ENCODE measurements at places on chromosomes 2 and 18.

GRCh38 chr2:9703085-9703678 is 72.4 kb upstream of the YWHAQ start:
- peak; percentile 67 for DNase-seq

- no peak for DNase-seq
Measured at GRCh38 chr2:1340141-1340512, 73.1 kb upstream of the TPO start.

GRCh38 chr18:38243291-38243690 is 677.7 kb upstream of the CELF4 start:
- no peak for DNase-seq

DNA sequence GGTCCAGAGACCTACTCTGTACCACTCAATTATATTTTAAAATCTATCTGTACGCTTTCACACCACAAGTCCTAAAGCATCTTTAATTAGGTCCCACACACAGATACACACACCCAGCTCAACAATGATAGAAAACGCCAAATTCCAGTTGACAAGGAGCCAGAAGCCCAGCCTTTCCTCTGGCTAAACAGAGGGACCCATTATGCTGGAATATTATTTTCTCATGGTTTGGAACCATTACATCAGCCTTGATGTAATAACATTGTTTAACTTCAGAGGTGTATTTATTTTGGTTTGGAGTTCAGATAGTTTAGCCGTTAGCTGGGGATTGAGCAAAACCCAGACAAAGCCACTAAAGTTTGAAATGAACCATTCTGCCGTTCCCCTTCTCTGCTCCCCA is 14.0 kb upstream of the INHBB start:
- DNase-seq, result no peak

DNA sequence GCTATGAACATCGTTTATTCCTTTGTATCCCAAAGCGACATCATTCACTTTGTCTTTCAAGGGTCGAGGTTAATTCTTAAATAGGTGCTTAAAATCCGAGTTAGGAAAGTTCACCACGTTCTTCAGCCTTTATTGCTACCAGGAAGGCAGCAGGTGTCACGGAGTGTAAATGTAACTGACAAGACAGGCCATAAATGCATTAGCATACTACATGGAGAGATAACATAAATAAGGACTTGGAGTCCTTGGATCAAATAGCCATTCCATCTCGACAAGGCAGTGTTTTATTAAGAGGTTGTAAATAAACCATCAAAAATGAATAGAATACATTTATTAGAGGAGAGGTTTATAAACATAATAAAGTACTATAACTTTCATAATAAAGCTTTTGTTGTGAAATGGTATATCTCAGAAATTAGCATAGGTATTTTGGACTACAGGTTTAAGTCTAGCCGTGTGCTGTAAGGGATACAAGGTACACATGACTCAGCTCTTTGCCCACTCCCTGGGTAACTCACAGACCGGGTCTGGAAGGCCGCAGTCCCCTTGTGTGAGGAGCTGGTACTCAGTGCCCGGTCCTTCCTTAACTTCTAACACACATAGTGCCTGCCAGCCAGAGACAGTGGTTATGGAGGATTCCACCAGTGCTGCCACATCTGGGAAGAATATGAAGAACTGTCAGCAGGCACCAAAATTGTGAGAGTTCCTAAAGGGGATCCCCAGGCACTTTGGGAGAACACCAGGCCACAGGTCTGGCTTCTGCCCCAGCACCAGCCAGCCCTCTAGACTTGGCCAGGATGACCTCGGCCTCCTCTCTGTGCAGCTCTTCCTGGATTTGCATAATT is 29.4 kb downstream of the CAPN13 start:
- DNase-seq, result no peak

GRCh38 chr18:61702007-61702406 is 190.8 kb downstream of the RNF152 start:
- no peak for DNase-seq

DNA sequence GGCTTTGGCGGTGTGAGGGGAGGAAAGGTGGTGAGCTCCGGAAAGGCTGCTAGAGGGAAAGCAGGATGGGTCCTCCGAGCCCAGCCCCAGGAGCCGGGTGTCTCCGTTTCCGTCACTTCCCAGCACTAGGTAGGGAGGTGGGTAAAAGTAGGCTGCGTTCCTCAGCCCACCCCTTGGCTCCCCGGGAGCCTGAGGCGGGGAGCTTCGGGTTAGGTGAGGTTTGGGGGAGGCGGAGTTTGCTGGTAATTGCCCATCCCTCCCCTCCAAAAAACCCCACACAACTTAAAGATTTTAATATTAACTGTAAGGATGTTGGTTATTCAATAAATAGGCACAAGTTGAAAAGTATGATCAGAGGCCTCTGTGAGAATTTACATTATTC is 552 bp upstream of the ATF2 start:
- no peak for DNase-seq

DNA sequence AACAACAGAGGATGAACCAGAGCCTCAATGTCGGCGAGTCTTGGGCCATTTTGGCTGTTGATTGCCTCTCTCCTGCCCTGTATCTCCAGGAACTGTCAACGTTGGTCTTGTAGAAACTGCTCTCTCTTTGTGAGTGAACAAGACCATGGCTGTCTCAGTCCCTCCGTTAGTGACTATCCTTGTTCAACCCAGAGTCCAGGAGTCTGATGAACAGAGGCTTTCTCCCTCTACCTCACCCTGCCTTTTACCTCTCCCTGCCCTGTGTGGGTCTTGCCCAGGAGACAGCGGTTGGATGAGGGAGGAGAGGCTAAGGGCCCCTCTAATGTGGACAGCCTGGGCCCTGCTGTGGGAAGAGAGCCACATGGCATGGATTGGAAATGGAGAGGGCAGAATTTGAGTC is 32.8 kb downstream of the INPP4A start:
- no peak for DNase-seq

DNA sequence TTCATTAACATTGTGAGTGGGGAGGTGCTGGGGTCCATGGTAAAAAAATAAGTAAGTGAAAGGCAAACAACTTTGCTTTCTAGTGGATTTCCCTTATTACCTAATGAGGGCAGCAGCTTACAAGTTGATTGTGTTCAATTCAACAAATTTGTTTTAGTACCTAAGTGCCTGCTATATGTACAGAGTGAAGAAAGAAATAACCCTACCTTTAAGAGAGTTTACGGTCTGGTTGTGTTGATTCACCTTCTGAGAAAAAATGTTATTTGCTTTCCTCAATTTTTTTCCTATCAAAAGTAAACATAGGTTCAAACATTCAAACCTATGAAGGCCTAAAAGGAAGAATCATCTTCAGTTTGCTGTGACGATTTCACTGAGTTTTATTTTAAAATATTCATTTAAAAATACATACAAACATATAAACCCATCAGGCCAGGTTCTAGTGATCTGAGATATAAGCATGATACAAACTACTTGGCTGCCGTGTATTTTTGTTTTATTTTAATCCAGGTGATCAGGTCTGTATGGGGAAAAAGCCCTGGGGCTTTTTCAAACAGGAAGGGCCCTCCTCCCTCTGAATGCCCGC is 1.5 kb upstream of the SPTBN1 start:
- no peak for DNase-seq

- DNase-seq, result no peak
Measured at GRCh38 chr2:53438692-53439091, 328.9 kb upstream of the CHAC2 start.

DNA sequence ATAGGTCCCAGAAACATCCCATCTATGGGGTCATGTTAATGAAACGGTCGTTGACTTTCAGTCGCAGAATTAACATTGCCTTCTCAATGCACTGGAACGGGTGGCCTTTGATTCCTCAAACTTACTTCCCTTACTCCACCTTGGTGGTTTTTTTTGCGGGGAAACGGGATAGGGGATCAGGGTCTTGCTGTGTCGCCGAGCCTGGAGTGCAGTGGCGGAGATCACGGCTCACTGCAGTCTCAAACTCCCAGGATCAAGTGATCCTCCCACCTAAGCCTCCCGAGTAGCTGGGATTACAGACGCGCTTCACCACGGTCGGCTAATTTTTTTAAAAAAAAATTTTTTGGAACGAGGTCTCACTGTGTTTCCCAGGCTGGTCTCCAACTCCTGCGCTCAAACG is 754 bp downstream of the ATG16L1 start:
- no peak for DNase-seq

DNA sequence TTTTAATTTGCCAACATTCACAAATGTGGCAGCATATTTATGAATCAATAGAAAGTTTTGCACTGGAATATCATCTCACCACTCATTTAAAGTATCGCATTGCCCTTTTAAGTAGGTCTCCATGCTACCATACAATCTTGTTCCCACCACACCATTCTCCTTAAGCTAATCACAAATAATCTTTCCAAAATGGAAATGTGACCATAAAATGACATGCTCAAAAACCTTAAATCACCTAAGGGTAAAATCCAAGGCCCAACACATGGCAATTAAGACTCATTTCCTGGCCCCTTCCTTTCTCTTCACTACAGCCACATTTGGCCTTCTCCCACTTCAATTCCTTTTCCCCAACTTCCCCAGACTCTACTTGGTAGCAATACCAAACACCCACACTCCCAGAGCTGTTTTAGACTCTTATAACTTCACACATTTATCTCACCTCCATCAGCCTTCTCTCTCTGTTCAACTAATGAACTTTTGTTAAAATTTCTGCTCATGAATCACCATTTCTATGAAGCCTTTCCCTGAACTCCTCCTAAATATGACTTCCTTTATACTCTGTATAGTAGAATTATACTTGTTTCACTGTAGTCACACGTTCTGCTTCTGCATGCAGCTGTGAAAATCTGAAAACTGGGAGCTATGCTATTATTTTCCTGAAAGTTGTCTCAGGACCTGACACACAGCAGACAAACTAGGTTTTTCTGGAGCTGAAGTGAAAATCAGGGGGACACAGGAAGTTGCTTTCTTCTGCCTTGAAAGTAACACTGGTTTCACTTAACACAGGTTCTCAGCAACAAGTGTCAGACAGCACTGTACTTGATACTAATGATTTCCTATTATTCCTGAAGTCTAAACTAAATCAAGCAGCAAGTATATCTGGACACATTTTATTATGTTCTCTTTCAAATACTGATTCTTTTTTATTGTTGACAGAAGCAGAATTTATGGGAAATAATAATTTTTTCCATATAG is 303.9 kb downstream of the ZEB2 start:
- DNase-seq, result no peak

DNA sequence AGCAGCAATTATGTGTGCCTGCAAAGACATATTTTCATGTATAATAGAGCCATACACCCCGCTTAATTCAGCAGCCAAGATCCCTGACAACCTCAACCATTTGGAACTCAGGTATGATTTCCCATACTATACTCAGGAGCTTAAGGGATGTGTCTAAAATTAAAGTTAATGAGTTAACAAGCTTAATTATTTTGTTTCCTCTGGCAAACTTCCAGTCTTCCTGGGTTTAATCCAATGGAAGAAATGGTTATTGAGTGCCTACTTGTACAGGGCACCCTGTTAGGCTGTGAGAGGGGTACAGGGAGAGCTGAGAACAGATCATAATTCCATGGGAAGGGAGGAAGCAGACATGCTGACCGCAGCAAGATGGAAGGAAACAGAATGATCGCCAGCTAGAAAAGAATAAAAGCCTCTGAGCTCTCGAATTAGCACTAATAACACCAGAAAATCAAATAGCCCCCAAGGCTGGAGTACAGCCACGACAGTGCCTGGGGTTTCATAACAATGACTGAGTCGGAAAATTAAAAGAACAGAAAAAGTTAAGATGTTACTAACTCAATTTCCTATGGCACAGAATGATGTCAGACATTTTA is 20.8 kb upstream of the CEP68 start:
- DNase-seq, result no peak

DNA sequence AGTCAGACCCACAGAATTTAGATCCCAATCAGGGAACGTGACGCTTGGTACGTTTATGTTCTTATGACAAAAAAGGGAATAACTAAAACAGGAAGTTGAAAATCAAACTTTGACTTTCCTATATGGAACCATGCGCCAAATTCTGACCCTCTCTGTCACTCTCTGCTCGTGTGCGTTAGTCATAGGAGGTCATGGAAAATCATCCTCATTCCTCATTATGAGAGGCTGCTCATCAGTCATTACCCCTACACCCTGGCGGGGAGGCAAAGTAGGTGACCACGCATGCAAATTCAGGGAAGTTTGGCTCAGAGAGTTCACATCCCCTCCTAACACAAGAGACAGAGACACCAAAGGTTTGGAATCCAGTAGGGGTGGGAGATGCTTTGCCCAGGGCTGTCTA is 15.5 kb downstream of the IL1F10 start:
- no peak for DNase-seq

- DNase-seq, result no peak
Measured at GRCh38 chr2:6879011-6879410, 1.4 kb downstream of the RSAD2 start.

DNA sequence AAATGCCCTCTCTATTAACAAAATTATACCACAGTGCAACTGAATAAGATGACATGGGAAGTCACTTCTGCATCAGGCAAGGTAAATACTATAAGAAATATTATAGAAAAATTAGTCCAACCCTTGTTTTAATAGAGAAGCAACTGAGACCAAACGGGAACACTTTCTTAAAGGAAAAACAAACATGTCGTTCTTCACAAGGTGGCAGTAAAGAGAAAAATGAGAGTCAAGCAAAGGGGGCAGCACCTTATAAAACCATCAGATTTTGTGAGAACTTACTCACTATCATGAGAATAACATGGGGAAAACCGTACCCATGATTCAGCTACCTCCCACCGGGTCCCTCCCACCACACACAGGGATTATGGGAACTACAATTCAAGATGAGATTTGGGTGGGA is 481.7 kb upstream of the CRIM1 start:
- no peak for DNase-seq

- DNase-seq, result no peak
Measured at GRCh38 chr18:79275992-79276391, 119.7 kb upstream of the NFATC1 start.

DNA sequence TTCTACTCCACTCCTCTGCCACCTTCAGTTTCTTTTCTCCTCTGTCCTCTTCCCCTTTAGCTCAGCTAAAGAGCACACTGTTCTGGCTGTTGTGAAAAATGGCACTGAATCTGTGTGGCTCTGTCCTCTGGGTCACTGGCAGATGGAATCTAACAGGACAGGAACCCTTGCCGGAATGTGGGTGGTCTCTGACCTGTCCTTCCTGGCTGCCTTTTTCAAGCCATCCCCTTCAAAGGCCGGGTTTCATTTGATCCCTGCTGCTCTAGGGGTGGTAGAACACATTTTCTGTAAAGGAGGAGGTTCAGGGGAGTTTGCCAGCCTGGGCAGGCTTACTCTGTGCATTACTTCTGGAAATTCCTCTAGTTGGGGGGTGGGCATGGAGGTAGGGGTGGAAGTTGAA is 29.9 kb downstream of the MTCL1 start:
- DNase-seq, result no peak

DNA sequence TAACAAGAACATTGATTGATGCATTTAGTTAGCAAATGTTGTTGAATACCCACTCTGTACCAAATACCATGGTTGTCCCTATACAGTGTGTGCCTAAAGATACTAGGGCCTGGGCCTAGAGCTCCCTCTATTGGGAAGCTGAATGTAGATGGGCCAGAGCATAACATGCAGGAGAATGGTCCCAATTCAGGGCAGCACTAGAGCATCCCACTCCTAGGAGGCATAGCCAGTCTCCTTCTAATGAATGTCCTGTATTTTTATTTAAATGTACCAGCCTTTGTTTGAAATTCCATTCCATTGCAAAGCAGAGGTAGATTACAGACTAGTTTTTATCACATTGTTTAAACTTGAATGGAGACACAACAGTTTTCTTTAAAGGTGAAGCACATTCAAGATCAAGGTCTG is 90.6 kb downstream of the FEZ2 start:
- no peak for DNase-seq

GRCh38 chr2:3284657-3285630 is 92.7 kb downstream of the EIPR1 start:
- no peak for DNase-seq
